Activated CD4-positive, alpha-beta T cell treated with anti-CD3 and anti-CD28 coated beads for 48 hours (primary cell): ENCODE measurements at places on chromosomes 3 and 15.

- DNase-seq, result no peak
These were observed 31.5 kb upstream of the XXYLT1 start for GRCh38 chr3:195302431-195302830.

DNA sequence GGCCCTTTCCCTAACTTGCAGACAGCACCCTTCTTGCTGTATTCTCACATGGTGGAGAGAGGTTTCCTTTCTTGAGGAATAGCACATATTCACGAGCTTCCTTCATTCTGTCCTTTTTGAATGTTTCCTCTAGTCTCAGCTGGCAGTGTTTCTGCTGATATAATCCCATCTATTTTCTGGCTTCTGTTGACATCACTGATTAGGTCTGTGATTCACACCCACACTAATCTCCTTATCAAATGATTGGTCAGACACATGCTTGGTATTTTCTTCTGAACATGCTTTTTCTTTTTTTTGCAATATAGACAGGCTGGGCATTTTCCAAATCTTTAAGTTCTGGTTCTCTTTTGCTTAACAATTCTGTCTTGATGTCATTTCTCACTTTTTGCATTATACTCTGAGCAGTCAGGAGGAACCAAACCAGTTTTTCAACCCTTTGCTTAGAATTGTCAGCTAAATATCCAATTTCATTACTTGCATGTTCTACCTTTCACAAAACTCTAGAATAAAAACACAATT is 65.4 kb downstream of the OXSM start:
- DNase-seq, result no peak

DNA sequence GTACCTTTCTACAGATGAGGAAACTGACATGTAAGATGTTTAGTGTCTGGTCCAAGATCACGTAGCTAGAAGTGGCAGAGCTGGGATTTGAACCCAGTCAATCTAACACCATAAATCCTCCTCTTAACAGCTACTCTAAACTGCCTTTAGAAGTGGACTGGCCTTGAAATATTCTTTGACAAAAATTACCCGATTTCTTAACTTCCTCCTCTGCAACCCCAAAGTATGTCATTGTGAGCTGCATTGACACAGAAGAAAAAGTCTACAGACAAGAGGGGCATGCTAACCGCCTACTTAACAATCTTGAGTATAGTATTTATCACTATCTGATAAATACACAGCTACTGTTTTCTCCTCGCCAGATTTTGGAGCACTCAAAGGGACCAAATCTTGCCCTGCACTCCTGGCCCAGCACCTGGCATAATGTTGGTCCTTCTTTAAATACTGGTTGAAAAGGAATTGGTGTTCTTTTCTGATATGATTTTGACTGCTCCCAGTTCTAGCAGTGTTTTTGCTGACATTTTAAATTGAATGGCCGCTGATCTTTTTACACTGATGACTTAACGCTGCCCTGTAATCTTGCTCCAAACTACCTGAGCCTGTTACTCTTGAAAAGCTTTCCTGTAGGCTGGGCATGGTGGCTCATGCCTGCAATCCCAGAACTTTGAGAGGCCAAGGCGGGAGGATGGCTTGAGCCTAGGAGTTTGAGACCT is 36.9 kb downstream of the ITPR1 start:
- DNase-seq, result no peak

DNA sequence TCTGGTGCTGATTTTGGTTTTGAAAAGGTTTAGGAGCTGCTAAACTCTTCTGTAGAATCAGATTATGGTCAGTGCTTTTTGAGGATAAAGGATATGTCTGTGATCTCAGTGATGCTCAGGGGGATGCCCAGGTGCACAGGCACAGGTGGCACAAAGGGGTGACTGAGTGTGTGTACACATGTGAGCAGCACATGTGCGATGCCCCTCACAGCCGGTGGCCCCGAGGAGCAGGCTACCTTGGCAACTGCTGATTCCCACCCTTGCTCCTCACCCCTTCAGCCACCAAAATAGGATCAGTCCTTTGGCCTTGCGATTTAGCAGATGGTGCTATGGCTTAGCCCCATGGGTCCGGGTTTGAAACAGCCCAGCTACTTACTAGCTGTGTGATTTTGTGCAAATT is 51.1 kb downstream of the POMGNT2 start:
- no peak for DNase-seq

DNA sequence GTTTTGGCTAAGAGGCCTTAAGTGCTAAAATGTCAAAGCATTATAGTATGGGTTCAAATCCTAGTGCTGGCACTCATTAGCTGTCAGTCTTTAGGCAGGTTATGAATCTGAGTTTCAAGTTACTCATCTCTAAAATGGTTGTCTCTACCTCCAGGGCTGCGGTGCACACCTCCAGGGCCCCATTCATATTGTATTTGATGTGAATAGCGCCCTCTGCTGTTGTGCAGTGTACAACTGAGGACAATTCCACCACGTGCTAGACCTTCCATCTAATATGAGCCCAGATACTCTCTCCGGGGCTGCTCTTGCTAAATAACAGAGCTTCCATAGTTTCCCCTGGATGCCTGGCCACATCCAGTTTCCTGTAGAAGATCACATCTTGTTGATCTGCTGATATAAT is 54.3 kb downstream of the OXNAD1 start:
- peak; percentile 92 for DNase-seq
